Activated CD4-positive, alpha-beta T cell treated with anti-CD3 and anti-CD28 coated beads, Interleukin-2, amount 50 U/mL, for 1 hour (primary cell): ENCODE measurements at places on chromosomes 2 and 18.

- DNase-seq, result no peak
Observed at GRCh38 chr2:170155022-170155722, 22.8 kb upstream of the MYO3B start.

DNA sequence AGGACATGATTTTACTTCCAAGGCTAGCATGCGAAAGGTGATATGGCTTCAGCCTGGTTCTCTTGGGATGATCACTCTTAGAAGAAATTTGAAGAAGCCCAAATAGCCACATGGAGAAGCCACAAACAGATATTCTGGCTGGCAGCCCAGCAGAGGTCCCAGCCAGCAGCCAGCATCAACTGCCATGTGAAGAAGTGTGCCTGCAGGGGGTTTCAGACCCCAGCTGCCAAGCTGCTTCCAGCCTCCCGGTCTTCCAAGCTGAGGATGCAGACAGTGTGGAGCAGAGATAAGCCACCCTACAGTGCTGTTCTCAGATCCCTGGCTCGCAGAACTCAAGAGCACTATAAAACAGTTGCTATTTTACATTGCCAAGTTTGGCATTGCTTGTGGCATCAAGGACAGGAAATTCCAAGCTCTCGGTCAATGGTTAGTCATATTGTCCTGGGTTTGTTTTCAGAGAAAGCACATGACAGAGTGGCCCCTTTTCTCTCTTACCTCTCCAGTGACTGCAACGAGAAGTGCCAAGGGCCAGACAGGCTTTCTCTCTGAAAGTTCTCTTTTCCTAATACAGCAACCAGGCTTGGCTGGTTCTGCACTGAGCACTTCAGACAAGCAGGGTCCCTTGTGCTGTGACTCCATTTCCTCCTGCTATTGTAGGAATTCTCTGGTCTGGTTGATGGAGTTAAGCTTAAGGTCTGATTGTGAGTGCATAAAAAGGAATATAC, 223.7 kb downstream of the ANKRD30B start:
- DNase-seq, result no peak

DNA sequence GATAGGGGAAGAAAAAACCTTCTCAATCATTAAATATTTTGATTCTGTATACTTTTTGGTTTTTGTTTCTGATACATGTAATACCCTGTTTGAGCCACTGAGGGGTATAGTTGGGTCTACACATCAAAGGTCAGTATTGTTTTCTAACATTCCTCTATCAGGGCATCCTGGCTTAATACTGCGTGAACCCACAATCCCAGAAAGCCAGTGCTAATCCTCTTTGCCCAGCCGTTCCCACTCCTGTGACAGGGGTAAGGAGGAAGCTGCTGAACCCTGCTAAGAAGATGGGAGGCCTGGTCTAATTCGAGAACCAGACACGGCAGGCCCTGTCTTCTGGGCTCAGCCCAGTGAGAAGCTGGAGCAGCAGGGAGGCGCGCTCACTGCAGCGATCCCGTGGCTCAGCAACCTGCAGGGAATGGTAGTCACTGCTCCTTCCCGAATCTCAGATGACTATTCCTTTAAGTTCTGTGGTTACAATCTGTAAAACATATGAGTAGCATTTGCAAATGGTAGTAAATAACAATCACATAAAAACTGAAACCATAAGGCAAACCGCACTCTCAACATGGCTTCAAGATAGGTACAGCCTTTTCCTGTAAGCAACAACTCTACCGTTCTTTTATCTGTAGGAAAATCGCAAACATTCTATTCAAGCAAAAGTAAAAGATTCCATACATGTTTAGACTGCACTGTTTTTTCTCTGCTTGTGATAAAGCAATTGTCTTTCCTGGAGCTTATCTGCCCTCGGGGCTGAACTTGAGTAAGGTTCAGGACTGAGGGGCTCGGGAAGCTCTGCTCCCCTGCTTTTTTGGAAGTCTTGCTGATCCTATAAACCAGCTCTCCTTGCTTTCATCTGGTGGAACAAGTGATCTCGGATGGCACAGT, 87.0 kb downstream of the EPB41L3 start:
- no peak for DNase-seq

DNA sequence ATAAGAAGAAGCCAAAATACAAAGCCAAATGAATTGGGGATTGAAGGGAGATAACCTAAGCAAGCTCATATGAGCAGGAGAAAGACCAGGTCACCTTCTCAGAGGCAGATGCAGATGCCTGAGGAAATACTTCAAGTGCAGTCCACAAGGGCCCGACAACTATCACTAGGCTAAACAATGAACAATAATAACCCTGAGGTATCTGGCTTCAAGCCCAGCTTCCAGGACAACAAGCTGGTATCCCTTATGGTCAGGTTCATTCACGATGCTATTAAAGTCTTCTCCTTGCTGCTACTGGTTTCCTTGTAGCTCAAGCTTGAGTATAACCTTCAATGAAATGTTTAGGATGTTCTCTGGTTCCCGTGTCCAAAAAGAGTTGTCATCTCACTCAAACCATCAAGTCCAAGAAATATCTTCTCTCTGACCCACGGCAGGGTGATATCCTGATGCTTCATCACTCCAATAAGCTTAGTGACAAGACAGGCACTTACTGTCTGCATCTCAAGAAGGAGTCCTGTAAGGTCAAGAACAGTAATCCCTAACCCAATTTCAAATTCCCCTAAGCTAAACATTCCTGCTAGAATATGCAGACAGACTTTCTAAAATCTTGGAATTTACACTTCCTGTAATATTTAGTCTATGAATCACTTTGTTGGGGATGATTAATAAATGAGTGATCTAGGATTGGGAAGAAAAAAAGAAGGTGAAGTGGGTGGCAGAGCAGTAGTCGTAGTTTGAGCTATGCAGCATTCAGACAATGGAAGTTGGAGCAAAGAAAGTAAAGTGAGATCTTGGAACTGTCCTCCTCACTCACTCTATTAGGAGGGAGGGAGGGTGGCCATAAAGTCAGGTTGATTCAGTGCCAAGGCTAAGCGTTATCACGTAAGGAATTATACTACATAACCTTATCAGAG, 33.1 kb downstream of the CHN1 start:
- no peak for DNase-seq

- DNase-seq, result no peak
Observed at GRCh38 chr2:2717406-2717805, 386.3 kb upstream of the MYT1L start.

GRCh38 chr2:106789185-106789584, 96.8 kb downstream of the ST6GAL2 start:
- no peak for DNase-seq

- no peak for DNase-seq
Observed at GRCh38 chr18:6435731-6436130, 21.0 kb upstream of the L3MBTL4 start.

DNA sequence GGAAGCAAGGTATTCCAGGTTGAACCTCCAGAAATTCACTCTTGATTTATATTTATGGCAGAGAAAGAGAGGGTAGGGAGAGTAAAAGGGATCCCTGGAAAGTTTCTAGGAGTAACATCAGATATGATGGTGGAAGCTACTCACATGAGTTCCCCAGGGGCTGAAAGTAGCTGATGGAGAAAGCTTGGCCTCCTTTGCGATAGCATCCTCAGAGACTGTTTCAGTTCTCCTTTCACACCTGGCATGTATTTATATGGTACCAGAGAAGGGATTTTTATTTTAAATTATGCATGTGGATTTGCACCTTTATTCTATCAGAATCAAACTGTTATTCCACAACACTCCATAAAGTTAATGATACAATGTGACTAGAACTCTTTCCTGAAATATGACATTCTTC, 126.3 kb upstream of the OSR1 start:
- no peak for DNase-seq

GRCh38 chr18:683531-683930, 26.1 kb downstream of the TYMS start:
- DNase-seq, result no peak

DNA sequence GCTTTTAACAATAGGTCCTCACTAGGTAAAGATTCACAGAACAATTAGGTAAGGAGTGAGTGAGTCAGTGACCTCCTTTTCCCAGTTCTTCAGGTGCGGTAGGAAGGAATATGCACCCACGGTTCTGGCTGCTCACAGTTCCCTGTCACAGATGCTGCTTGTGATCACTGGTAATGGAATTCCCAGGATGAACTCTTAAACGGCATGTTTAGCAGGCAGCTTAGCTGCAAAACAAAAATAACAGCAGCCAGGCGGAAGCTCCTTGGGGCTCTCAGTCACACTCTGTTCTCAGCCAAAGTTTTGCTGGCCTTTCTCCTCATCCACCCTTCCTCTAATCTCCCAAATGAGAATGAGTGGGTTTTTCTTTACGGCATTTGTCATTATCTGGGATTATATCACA, 274.5 kb downstream of the MYT1L start:
- DNase-seq, result no peak

GRCh38 chr18:34598120-34598635, 111.9 kb upstream of the DTNA start:
- no peak for DNase-seq

GRCh38 chr18:36496022-36496421, 198.5 kb downstream of the FHOD3 start:
- no peak for DNase-seq

DNA sequence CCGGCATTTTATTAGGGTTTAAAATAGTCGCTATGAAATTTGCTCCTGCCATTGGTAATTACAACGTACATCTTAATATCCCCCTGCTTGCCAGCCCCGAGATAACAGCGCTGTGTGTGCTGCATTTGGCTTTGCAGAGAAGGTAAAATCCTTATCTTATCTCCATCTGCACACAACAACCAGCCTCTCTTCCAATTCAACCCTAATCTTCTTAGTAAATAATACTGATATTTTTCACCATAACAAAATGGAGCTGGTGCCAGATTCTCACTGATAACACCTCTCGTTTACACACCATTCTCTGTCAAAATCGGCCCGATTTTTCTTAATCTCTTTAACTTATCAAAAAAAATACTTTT, 61.4 kb upstream of the SIX3 start:
- DNase-seq, result no peak

- DNase-seq, result no peak
Observed at GRCh38 chr2:225867071-225867470, 467.6 kb downstream of the NYAP2 start.

GRCh38 chr2:241230435-241230834, 42.0 kb downstream of the ANO7 start:
- DNase-seq, result no peak

GRCh38 chr18:8260319-8260718, 348.9 kb upstream of the RAB12 start:
- no peak for DNase-seq
